ENCODE measurements at places on chromosomes 1 and 21.

DNA sequence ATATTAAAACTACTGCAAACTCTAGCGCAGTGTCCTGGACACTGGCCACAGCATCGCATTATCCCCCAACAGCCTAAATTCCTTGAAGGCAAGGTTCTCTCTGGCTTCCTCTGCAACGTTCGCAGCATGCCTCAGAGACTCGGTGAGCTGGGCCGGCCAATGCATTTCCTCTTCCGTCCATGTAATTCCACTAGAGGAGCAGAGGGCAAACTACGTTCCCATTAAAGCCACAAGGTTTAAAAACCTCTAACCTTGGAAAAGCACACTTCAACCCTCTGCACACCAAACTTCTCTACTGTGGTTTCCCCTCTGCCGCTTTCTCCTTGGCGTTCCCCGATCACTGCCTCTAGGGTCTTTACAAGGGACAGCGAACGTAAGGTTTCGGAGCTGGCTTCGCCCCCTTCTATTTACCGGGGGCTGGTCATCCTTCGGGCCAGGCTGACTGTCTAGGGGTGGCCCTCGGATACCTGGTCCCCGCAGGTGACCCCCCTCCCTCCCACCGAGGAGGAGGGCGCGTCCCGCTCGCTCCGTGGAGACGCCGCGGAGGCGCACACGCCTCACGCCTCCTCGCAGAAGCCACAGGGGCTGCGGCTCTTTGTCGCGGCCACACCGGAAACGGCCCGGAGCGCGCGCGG is 456 bp upstream of the SMYD2 start:
- no peak for DNase-seq

- DNase-seq, result peak; percentile 35
Observed at GRCh38 chr1:2240270-2241156, 12.4 kb downstream of the SKI start.

- no peak for DNase-seq
Observed at GRCh38 chr1:117570988-117571409, 34.8 kb upstream of the TENT5C start.

- DNase-seq, result no peak
Observed at GRCh38 chr1:50812346-50812745, 147.7 kb downstream of the FAF1 start.

DNA sequence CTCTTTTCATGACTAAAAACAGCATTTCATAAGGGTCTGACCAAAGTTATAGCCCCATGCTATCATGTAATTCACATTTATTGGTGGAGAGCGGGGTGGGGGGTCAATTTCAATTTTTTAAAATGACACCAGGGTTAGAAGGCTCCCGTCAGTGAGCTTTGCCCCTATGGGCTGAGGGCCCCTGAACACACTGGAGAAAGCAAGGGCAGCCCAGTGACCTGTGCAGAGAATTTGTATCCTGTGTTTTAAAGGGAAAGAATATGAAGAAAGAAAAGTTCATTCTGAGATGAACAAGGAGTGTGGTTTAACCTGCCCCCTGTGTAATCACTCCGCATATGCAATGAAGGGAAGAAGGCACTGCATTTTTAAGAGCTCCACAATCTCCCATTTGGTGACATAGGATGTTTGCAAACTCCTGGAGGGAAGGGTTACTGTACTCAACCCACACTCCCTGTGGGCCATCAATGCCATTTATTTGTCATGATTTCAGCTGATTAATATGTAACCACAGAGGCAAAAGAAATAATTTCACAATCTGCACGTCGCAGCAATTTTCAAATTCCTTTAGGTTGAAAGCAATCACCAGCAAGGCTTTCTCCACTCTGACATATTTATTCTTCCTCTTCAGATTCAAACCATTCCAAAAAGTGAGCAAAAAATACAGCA is 95.6 kb downstream of the ZNF281 start:
- DNase-seq, result no peak

DNA sequence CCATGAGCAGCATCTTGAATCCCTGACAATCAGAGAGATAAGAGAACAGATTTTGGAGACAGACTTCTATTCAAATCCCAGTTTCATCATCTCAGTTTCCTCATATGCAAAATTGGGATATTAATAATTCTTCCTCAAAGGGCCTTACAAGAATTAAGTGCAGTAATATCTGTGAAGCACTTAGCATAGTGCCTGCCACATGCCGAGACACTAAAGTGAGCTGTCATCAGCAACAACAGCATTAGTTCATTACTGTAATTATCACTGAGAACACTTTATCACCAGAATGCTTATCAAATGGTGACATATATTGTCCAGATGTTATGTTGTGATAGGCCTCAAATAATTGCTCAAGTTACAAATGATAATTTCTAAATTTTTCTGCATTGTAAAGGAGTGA is 922 bp upstream of the FCRLB start:
- no peak for DNase-seq

DNA sequence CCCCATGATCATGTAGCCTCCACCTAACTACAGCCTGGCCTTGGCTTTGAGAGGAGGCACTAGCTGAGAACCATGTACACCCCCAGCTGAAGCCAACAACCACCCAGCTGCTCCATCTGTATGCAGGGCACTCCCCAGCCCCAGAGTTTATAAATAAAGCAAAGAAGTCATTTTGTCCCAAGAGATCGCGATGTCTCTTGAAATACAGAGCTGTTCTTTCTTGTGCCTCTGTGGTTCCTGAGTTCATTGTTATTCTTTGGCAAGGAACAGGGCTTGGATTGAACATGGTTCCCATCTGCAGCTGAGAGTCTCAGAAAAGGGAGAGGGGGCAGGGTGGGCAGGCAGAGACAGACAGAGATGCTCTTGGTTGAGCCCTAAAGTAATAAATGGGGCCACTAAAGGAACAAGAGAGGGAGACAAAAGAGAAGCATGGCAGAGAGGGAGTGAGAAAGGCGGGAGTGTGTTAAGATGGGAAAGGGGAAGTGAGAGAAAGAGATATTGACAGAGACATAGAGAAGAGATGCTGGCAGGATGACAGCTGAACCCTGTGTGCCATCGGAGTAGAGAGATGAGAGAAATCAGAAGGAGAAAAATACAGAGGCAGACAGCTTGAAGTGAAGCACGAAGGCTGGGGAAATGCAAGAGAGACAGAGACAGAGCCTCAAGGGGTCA is 63.3 kb downstream of the TNR start:
- DNase-seq, result no peak

- DNase-seq, result peak; percentile 15
Observed at GRCh38 chr1:206012086-206012859, 9.1 kb upstream of the RAB7B start.

GRCh38 chr1:224784265-224785039 is 145.0 kb upstream of the DNAH14 start:
- DNase-seq, result no peak
